Glomerular endothelial cell (primary cell): ENCODE measurements at places on chromosomes 1 and 21. TPM values are rescaled to one million over a fixed set of nuclear protein-coding genes. Genes with fewer than 3 reads are reported as not detected.

- DNase-seq: no peak
Measured at GRCh38 chr1:166988974-166989515, at the start of gene MAEL. MAEL (plus strand) TSS chr1:166989280; CDS start chr1:166989353, 73 bp downstream.

DNA sequence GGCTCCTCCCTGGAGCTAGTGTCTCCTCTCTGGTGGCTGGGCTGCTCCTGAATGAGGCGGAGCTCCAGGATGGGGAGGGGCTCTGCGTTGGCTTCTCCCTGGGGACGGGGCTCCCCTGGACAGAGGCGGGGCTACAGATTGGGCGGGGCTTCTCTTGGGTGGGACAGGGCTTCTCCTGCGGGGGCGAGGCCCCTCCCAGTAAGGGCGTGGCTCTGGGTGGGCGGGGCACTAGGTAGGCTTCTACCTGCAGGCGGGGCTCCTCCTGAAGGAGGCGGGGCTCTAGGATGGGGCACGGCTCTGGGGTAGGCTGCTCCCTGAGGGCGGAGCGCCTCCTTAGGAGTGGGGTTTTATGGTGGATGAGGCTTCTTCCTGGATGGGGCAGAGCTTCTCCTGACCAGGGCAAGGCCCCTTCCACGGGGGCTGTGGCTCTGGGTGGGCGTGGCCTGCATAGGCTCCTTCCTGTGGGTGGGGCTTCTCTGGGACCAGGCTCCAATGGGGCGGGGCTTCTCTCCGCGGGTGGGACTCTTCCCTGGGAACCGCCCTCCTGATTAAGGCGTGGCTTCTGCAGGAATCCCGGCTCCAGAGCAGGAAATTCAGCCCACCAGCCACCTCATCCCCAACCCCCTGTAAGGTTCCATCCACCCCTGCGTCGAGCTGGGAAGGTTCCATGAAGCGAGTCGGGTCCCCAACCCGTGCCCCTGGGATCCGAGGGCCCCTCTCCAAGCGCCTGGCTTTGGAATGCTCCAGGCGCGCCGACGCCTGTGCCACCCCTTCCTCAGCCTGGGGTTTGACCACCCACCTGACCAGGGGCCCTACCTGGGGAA is 22.7 kb upstream of the ARF1 start:
- no peak for DNase-seq

- no peak for DNase-seq
Measured at GRCh38 chr1:160885042-160885441, at the start of gene ITLN1. ITLN1 (minus strand) TSS chr1:160885180; CDS start chr1:160884877, 303 bp downstream.

The KIF17 gene
- total RNA-seq: 9.3 and 16.3 TPM in 2 replicates

The IL10 gene
- total RNA-seq: not detected in 2 replicates

DNA sequence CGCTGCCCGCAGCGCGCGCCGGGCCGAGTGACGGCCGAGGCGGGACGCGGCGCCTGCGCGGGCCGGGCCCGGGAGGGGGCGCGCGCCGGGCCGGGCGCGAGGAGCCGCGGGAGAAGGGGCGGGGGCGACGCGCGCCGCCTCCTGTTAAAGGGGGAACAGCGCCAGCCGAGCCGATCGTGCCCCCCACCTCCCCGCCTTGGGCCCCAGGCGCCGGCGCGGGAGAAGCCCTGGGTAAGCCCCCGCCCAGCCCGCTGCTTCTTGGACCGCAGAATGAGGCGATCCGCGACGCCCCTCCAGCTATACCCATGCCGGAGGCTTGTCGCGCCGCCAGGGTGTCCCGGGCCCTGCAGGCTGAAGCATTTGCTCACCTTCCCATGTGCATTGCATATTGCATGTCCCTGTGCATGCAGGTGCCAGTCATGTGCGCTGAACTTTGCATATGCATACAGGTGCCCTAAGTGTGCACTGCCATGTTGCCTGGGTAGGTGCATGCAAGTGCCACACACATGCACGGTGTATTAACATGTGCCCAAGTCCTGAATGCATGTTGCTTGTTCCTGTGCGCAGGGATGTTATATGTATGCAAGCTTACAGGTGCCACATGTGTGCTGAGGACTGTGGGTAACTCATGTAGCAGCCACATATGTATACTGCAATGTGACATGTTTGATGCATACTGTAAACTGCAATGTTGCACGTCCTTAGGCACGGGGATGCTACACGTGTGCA is at the start of gene ADGRB2:
ADGRB2 (minus strand) TSS at position 29 of the 729 bp plus-strand sequence. CDS start 7,119 bp downstream, outside the sequence.
- DNase-seq: no peak

- DNase-seq: no peak
Measured at GRCh38 chr1:231879296-231879695, 252.7 kb downstream of the DISC1 start.

DNA sequence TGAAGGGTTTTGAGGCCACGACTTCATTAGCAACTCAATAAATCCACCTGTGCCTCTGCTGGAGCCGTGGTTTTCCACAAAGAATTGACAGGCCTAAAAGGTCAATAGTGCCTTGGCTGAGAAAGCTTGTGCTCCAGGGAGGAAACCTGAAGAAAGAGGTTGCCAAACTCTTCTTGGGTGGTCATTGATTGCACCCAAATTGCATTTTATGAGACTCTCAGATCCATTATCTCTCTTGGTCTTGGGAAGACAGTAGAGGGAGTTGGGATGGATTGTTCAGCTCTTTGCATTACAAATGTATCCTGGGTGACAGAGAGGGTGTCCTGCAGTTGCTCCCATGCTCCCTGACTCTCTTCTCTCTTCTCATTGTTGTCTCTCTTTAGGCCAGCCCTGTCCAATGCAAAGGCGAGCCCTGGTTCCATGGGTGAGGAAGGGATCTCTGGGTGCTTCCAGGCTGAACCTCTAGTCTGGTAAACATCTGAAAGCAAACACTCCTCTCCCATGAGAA is 46.1 kb upstream of the HTR1D start:
- no peak for DNase-seq

The FAAP20 gene
- 34.9 and 56.9 TPM in 2 replicates for total RNA-seq
